ENCODE measurements at places on chromosomes 7 and 10. TPM values are rescaled to one million over a fixed set of nuclear protein-coding genes. Genes with fewer than 3 reads are reported as not detected.

- DNase-seq, result no peak
Measured at GRCh38 chr10:124837687-124838086, 36.1 kb downstream of the ABRAXAS2 start.

- no peak for DNase-seq
Measured at GRCh38 chr7:142131439-142132185, 20.1 kb downstream of the MGAM2 start.

- DNase-seq, result no peak
Measured at GRCh38 chr10:22646388-22646853, 68.0 kb downstream of the PIP4K2A start.

DNA sequence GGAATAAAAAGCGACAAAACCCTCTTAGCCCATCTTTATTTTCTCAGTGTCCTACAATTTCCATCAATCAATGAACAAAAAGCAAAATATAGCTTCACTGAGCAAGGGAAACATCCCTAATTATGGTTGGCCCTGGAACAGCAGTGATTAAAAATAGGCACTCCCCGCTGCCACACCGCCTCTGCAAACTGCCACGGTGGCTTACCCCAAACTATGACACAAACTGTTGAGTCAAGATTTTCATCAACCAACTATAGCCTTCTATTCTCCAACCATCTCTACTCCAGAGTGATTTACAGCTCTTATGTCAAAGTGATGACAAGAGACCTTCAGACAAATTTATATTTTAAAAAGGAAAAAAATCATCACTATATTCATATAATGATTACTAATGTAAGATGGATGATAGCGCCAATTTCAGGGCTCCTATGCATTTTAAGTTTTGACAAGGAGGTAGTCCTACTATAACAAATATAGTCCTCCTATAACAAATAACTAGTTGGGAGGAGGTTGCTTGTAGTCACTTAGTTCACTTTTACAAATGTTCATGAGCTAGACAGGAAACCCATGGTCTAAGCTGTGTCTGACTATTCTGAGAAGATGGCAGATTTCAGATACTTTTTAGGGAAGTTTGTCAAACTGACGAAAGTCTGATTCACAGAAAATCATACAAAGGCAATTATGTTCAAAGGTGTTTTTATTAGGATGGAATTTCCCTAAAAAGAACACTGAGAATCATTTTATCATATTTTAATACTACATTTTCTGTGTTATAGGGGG is 26.3 kb downstream of the DENND11 start:
- no peak for DNase-seq

The RHEB gene
- 202 TPM for total RNA-seq

DNA sequence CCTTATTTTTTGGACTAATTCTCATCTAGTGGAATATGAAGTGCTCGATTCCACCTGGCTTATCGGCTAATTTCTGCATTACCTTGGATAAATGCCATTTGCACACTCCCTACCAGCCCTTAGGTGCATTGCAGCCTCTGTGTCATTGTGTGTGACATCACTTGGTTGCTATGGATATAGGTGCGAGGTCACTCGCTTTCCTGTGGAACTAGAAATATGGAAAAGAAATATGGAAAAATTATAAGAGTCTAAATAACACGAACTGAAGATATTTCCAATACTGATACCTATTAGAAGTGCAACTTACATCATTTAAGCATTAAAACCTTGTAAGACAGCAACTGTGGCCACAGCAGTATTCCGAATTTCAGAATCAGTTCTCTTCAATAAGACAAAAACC is 2.0 kb downstream of the YWHAG start:
- DNase-seq, result peak; percentile 77
